ENCODE measurements at places on chromosomes 12 and 14.

GRCh38 chr14:89801136-89801535 is 153.4 kb downstream of the EFCAB11 start:
- peak; percentile 10 for DNase-seq

DNA sequence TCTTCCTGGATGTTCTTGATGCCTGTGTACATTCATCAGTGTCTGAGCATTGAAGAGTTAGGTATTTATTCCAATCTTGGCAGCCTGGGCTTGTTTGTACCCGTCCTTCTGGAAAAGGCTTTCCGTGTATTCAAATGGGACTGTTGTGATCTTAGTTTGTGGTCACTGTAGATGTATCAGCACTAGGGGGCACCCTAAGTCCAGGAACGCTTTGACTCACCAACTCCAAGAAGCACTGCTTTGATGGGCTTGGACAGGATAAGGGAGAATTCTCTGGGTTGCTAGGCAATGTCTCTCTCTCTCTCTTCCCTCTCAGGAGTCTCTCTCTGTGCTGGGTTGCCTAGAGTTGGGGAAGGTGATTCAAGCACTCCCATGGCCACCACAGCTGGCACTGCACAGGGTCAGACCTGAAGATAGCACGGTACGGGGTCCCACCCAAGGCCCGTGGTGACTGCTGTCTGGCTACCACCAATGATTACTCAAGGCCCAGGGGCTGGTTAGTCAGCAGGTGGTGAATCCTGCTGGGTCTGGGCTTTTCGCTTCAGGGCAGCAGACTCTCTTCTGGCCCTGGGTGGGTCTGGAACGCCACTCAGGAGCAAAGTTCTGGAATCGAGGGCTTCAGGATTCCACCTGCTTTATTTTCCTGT is 211.1 kb upstream of the RGS6 start:
- peak; percentile 78 for DNase-seq

DNA sequence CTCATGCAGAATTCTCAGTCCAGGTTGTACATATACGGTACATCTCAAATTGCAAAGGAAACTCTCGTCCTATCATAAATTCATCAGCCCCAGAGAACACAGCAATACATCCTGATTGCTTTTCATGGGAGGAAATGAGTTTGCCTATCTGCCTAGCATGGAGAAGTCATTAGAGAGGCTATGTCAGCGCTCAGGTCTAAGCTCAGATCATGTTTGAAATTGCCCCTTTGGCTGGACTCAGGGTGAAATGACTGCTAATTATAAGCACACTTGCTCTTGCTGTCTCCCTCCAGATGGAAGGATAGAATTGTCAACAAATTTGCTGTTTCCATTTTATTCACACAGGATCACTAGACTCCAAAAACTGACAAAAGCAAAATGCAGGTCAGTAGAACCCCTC is 178.4 kb downstream of the RIMBP2 start:
- DNase-seq = no peak

- DNase-seq = no peak
Measured at GRCh38 chr12:108048686-108049085, 80.4 kb upstream of the WSCD2 start.

Data from HFFc6 (cell line).